ENCODE measurements at places on chromosomes 2 and 18.

GRCh38 chr18:71846716-71847115, 697.4 kb downstream of the CBLN2 start:
- no peak for DNase-seq

DNA sequence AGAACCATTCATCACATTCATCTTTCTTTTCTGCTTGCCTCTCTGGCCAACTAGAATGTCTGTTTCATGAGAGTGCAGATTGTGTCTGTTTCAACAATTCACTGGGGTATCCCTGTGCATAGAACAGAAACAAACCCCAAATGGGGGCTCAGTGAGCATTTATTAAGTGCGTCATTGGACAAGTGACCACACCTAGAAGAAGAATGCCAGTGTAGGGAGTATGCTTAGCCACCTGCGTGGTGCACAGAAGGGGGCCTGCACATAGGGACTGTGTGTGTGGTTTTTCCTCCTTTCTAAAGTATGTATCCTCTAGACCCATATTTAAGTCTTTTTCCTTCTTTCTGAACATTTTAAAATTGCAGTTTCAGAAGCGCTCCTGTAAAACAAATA, 255.9 kb downstream of the AGAP1 start:
- no peak for DNase-seq

DNA sequence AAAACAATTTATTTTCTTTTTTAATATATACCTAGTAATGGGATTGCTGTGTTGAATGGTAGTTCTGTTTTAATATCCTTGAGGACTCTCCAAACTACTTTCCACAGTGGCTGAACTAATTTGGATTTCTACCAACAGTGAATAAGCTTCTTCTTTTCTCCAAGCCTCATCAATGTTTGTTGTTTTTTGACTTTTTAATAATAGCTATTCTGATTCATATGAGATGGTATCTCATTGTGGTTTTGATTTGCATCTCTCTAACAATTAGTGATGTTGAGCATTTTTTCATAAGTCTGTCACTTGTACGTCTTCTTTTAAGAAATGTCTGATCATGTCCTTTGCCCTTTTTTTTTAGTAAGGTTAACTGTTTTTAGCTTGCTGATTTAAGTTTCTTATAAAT, 863.3 kb downstream of the CNTNAP5 start:
- DNase-seq: no peak

DNA sequence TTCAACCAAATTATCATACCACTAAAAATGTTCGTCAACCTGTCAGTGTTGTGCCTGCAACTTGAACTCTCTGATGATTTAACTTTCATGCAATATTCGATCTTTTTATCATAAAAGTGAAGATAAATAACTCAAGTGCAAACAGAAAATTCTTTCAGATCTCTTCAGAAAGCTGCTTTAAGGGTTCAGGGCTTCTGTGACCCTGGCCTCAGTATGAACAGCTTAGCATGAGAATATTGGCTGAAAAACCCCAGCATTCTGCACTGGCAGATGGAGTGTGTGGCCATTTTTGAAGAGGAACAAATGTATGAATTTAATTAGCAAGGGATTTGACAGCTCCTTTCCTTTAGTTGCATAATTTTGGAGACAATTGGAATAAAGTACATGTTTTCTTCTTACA, 851.4 kb upstream of the SOX11 start:
- no peak for DNase-seq

GRCh38 chr2:207724113-207724512, 12.7 kb downstream of the CCNYL1 start:
- no peak for DNase-seq

GRCh38 chr2:212619954-212620353, 81.4 kb upstream of the ERBB4 start:
- DNase-seq: no peak

DNA sequence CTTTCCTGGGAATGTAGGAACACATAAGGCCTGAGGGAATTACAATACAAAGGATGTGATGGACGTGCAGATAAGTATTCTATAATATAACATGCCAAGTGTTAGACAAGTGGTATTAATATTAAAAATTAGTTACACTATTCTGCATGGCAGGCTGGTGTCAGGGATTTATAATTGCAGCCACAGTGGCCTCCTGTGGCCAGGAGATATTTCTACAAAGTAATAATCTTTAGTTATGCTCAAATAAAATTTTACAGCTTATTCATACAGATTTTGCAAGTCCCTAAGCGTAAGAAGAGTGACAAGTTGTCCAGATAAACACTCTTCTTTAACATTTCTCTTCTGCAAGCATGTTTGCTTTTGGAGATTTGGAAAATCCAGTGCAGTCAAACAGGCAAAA, 90.4 kb upstream of the CBLN2 start:
- DNase-seq: no peak

DNA sequence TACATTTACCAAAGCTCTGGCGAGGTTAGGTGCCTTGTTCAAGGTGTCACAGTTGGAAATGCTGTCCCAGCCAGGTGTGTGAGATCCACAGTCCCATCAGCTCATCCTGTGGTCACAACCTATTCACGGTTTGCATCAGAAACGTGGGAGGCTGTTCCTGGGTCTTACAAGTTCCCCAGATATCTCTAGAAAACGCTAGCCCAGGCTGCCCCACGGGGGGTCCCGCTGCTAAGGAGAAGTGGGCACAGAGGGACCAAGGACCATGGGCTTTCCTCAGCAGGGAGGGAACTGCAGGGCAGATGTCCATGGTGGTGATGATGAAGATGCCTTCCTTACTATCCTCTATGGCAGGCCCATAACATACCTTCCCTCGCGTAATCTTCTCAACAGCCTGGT, 649 bp downstream of the FECH start:
- no peak for DNase-seq

GRCh38 chr2:206555721-206556120, 86.6 kb upstream of the FAM237A start:
- no peak for DNase-seq

DNA sequence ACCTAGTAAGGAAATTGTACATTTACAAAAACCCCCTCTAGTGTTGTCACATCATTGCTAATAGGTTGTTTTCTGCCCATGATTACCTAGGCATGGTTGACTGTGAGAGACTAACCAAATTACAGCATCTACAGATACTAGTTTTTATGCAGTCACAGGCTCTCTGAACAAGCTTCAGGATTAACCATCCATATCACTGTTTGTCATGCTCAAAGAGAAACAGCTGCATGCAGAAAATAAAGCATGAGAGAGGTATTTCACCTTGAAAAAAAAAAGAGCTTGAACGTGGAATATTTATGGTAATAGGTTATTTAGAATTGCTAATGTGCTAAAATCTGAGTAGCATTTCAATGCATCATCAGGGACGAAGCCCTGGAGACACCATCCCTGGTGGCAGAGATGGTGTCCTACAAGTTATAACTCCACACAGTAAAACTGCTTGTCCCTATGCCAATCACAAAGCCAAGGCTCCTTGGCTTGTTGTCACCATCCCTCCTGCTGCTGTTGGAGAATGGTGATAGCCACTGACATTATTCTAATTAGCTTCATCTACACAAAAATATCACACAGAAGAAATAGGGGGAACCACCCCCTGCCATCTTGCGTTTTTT, 5.4 kb downstream of the NEB start:
- no peak for DNase-seq

GRCh38 chr18:13579874-13580273, 146.5 kb downstream of the FAM210A start:
- no peak for DNase-seq

- no peak for DNase-seq
Measured at GRCh38 chr2:38615237-38615636, 12.5 kb upstream of the HNRNPLL start.

GRCh38 chr2:6893876-6894482, 16.4 kb downstream of the RSAD2 start:
- DNase-seq: no peak

DNA sequence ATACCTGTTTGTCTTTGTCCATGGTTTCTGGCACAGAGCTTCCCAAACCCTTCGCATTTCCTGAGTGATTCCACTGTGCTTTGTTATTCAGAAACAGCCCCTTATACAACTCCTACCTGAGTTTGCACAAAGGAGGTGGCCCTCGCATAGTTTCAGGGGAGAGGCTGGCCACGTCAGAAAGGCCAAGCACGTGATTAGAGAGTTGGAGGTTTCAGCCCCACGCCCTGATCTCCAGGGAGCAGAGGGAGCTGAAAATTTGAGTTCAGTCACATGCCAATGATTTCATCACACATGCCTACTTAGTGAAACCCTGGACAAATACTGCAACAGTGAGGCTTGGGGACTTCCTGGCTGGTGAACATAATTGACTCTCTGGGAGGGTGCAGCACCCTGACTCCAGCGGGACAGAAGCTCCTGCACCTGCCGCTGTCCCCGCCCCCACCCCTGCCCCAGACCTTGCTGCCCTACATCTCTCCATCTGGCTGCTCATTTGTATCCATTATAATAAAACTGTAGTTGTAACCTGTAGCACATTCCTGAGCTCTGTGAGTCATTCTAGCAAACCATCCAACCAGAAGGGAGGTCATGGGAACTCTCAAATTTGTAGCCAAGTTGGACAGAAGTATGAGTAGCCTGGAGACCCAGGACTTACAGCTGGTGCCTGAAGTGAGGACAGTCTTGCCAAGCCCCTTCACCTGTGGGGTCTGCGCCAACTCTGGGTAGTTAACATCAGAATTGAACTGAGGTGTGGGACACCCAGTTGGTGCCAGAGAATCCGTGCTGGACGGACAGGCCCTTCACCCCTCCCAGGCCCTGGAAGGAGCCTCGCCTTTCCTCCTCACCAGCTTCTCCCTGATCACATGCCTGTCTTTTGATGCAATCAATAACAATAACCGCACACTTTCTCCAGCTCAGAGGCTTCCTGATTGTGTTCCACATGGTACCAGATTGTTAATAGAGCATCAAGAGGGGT, 224.3 kb downstream of the ANAPC1 start:
- peak; percentile 82 for DNase-seq

DNA sequence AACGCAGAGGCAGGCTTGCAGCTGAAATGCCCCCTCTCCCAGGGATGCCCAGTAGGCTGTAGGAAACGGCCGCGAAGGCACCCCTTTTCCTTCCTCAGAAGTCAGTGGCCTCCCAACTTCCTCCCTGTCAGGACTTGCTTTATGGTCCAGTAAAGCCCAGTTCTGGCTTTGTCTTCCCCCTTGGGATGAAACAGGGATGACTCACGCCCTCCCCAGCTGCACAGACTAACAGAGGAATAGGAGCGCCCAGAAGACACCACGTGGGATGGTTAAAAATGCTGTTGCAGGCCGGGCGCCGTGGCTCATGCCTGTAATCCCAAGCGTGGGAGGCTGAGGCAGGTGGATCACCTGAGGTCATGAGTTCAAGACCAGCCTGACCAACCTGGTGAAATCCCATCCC, 6.9 kb downstream of the CREG2 start:
- peak; percentile 64 for DNase-seq

GRCh38 chr18:10168477-10168876, 254.7 kb downstream of the VAPA start:
- DNase-seq: no peak
